NCI-H2081 (cell line): ENCODE measurements at places on chromosomes 7 and 10.

DNA sequence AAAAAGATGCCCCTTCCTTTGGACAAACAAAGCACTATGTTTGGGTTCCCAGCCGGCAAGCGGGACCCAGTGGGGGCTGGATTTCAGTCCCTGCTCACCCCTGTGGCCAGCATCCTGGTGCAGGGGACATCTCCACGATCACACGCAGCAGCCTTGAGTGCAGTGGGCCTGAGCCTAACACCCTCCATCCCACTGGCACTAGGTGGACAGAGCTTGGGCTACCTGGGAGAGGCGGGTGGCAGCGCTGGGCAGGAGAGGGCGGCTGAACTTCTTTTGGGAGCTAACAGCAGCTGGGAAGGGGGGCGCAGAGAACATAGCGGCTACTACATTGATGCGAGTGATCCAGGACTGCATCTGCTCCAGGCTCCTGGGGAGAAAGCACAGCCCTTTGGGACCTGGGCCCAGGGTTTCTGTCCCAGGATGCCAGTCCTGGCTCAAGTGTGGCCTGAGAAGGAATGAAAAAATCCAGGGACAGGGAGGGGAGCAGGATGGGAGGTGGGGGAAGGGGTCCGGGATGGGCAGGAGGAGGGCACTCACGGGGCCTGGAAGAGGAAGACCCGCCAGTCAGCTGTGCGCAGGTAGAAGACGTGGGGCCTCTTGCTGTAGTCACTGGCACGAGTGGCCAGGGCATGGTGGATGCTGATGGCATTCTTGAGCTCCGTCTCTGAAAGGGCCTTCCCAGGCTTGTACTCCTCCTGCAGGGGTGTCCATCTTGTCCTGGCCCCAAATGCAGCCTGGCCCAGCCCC lies 9.0 kb downstream of the NFKB2 start:
- no peak for DNase-seq

DNA sequence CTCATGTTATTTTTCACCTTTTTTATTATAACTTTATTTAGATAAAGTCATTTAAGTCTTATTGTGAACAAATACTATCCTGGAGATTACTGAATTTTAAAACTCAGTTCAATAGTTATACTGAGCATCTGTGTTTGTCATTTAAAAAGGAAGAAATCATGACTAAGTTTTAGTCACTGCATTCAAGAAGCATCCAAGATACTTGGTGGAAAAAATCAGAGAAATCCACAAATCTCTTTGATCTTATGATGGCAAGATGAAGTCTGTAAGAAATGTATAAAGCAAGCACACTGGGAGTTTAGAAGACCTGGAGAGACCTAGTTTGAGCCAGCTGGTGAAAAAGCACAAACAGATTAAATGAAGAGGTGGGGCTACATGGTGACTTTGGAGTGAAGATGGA lies 529.8 kb upstream of the IGFBP3 start:
- no peak for DNase-seq

GRCh38 chr10:114499630-114500190 lies 95.4 kb upstream of the AFAP1L2 start:
- DNase-seq, result no peak

DNA sequence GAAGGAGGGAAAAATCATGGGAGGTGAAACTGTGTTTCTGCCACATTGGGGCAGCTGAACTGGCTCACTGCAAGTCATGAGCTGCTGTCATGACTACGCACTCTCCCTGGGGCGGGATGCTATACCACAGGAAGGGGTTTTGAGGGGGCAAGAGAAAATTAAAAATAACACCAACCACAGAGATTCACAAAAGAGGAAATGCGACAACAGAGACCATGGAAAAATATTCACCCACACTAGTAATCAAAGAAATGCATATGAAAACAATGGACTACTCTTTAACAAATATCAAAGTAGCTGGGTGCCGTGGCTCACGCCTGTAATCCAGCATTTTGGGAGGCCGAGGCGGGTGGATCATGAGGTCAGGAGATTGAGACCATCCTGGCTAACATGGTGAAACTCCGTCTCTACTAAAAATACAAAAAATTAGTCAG lies 65.2 kb upstream of the TM9SF3 start:
- no peak for DNase-seq

DNA sequence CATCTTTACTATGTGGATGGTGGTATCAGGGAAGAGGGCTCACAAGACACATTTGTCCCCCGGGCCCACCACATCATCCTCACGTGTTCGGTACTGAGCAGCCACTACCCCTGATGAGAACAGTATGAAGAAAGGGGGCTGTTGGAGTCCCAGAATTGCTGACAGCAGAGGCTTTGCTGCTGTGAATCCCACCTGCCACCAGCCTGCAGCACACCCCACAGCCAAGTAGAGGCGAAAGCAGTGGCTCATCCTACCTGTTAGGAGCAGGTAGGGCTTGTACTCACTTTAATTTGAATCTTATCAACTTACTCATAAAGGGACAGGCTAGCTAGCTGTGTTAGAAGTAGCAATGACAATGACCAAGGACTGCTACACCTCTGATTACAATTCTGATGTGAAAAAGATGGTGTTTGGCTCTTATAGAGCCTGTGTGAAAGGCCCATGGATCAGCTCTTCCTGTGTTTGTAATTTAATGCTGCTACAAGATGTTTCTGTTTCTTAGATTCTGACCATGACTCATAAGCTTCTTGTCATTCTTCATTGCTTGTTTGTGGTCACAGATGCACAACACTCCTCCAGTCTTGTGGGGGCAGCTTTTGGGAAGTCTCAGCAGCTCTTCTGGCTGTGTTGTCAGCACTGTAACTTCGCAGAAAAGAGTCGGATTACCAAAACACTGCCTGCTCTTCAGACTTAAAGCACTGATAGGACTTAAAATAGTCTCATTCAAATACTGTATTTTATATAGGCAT lies 9.1 kb upstream of the CSGALNACT2 start:
- no peak for DNase-seq

DNA sequence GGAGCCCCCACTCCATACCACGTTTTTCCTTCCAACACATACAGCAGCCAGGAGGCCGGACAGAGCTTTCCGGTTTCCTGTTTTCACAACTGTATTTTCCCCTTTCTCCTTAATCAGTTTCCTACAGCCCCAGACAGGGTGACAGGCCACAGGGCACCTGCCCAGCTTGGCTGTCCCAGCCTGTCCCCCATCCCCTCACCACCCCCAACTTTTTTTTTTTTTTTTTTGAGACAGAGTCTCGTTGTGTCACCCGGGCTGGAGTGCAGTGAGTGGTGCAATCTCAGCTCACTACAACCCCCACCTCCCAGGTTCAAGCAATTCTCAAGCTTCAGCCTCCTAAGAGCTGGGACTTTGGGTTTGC lies 10.3 kb upstream of the HSPB1 start:
- no peak for DNase-seq

GRCh38 chr10:72690071-72690755 lies 1.7 kb upstream of the MCU start:
- no peak for DNase-seq

DNA sequence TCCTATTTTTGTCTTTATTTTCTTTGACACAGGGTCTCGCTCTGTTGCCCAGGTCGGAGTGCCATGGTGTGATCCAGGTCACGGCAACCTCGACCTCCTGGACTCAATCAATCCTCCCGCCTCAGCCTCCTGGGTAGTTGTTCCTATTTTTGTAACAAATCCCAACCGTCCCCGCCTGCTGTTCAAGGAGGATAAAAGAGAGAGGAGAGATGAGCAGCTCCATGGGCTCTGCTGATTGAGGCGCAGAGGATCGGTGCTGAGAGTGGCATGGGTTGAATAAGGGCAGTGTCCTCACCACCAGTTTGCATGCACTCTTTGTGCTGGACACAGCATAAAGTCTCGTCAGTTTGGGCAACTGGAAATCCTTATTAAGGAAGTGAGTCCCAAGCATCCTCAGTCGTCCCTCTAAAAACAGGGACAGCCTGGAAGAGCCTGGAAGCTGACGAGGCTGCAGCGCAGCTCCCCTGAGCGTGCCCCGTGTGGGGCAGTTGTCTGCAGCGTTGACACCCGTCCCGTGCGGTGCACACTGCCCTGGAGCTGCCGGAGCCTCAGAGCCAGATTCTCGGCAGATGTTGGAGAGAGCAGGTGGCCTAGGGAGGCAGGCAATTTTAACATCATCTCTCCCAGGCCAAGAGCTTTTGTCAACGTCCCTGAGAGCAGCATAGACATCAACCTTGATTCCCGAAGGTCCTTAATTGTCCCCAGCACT lies 404.2 kb upstream of the RNF32 start:
- no peak for DNase-seq

GRCh38 chr10:116255886-116256751 lies 16.9 kb downstream of the GFRA1 start:
- no peak for DNase-seq

GRCh38 chr10:11882646-11883375 lies 59.7 kb downstream of the PROSER2 start:
- no peak for DNase-seq

GRCh38 chr10:80861882-80862281 lies 324.2 kb downstream of the SH2D4B start:
- no peak for DNase-seq

- no peak for DNase-seq
Observed at GRCh38 chr10:75070476-75070875, 41.0 kb upstream of the SAMD8 start.

DNA sequence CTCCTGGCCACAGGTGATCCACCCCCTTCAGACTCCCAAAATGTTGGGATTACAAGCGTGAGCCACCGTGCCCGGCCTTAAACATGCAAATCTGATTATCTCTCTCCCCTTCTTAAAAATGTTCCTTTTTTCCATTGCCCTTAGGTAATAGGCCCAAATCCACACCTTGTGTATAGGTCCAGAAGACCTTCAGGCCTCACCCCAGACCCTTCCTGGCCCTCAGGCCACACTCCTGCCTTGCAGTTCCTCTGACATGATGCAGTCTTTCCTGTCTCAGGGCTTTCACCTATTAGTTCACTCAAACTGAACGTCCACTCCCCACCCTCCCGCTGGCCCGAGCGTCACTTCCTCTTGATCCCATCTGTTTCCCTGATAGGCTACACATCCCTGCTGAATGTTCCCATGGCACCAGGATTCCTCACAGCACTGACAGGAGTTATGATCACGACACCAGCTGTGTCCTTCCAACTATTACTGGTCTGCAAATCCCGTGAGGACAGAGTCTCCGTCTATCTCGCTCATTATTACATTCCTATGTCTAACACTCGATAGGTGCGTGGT lies 46.4 kb downstream of the DENND2A start:
- no peak for DNase-seq

GRCh38 chr7:53428045-53428444 lies 392.6 kb downstream of the POM121L12 start:
- DNase-seq, result no peak
